ENCODE measurements at places on chromosomes 16 and 17.
A peak's percentile ranks its signal among the peaks of the same experiment; 100 is the strongest.

GRCh38 chr16:23877107-23878070 is 41.6 kb downstream of the PRKCB start:
- DNase-seq: no peak

- DNase-seq: no peak
These were observed 1.8 kb upstream of the ADGRG1 start for GRCh38 chr16:57626420-57627170.

DNA sequence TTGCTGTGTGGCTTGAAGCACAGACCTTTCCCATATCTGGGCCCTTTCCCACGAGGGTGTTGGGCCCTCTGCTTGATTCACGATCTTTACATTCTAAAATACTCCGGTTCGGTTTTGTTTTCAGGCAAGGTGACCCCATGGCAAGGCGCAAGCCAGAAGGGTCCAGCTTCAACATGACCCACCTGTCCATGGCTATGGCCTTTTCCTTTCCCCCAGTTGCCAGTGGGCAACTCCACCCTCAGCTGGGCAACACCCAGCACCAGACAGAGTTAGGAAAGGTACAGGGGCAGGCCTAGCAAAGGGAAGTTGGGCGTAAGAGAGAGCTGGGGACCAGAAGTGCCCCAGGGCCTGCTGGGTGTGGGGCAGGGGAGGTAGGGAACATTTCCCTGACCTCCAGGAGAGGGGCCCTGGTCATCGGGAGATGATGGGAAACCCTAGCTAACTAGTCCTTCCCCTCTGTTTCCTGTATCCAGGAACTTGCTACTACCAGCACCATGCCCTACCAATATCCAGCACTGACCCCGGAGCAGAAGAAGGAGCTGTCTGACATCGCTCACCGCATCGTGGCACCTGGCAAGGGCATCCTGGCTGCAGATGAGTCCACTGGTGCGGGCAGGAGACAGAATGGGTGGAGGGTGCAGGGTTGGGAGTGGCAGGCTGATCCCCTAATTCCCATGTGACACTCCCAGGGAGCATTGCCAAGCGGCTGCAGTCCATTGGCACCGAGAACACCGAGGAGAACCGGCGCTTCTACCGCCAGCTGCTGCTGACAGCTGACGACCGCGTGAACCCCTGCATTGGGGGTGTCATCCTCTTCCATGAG is 1.4 kb downstream of the ALDOA start:
- no peak for DNase-seq

DNA sequence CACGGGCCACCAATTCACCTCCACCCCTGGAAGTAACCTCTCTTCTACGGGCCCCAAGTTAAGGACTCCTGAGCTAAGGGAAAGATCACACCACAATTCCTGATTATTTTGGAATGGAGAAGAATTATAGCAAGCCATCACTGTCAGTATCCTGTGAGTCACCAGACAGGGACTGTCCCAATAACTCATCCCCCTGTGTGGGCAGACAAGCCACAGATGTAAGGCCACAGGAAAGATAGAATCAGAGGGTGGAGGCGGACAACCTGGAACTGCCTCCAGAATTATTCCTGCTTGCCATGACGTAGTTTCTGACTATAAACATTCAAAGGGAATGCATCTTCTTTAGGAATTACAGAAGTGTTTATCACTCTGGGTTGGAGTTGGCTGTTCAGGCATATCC is 5.8 kb upstream of the MYO1D start:
- peak; percentile 52 for DNase-seq

DNA sequence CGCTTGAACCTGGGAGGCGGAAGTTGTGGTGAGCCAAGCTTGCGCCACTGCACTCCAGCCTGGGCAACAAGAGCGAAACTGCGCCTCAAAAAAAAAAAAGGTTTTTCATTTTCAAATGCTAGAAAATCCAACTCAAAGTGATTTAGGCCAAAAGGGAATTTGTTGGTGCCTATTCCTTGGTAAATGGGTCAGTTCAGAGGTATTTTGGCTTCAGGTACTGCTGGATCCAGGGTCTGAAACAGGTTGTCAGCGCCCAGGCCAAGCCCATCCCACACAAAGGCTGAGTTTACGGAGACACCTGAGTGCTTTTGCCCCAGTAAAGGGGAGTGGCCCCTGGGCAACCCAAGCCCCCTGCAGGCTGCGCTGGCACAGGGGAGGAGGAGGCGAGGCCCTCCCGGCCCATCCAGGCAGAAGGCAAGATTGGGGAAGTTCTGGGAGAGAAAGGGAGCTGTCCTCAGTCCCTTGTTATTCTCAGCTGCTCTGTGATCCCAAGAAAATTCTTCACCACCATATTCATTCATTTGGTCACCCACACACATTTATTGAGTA is 8.5 kb upstream of the JPH3 start:
- no peak for DNase-seq

DNA sequence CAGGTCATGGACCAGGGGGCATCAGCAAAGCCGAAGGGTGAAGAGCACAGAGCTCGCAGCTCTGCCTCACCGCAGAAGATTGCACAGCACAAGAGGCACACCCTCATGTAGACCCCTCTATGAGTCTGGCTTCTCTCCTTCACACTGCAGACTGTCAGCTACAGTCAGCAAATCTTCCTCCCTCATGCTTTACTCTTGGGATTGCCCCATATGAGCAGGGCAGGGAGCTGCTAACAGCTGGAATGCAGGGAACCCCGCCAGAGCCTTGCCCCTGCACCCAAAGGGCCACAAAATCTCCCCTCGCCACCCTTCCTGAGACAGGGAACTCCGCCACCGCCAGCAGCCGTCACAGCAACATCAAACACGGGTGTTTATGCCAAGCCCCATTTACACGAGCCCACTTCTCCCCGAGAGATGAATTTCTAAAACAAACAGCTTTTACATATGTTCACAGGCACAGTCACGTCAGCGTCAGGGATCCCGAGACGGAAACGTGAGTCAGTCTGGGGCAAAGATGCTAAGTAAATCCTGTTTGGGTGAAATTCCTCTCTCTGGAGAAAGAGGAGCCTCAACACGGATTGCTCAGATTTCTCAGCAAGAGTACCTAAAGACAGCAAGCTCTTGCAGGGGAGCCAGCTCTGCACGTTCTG is 121.9 kb downstream of the CDYL2 start:
- DNase-seq: no peak

DNA sequence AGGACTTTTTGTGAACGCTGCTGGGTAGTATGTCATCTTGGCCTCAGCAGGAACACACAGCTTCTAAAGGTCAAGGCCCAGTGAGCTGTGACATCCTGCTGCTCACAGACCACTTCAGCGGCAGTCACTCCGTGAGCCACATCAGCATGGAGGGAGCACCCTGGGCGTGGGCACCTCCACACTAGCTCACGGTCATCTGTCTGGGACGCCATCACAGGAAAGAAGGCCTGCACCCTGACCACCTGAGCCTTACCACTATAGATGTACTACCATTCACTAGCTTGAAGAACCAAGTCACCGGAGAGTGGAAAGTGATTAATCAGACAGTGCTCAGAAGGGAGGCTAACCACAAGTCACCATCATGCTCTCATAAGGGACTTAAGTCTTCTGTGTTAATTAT is 3.3 kb downstream of the AXIN1 start:
- DNase-seq: no peak

All from activated CD4-positive, alpha-beta T cell treated with anti-CD3 and anti-CD28 coated beads for 48 hours (primary cell).